Cerebellar nuclear complex (tissue), 1 donor: ENCODE measurements at places on chromosomes 5 and 9.
A peak's percentile ranks its signal among the peaks of the same experiment; 100 is the strongest.

DNA sequence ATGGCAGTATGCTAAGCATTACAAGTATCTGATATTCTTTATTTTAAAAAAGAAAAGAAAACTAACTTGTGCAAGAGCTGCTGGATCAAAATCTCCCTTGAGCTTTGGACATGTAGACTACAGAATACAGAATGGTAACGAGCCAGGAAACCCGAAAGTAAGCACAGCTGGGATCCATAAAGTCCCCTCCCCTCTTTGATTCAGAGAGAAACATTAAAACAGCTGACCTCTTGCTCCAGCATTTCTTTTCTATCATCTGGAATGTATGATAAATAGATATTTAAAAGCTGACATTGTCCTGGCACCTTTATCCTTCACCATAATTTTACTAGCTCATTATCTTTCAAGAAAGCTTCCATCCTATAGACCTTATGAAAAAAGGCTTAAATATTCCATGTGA is 28.2 kb upstream of the LPAR1 start:
- no peak for DNase-seq

GRCh38 chr5:135738564-135738875 is 95.9 kb upstream of the SLC25A48 start:
- DNase-seq, result no peak

- no peak for DNase-seq
Measured at GRCh38 chr9:137480686-137481683, 21.9 kb upstream of the NSMF start.

- DNase-seq, result no peak
Measured at GRCh38 chr9:120326049-120326693, 253.8 kb downstream of the CDK5RAP2 start.

DNA sequence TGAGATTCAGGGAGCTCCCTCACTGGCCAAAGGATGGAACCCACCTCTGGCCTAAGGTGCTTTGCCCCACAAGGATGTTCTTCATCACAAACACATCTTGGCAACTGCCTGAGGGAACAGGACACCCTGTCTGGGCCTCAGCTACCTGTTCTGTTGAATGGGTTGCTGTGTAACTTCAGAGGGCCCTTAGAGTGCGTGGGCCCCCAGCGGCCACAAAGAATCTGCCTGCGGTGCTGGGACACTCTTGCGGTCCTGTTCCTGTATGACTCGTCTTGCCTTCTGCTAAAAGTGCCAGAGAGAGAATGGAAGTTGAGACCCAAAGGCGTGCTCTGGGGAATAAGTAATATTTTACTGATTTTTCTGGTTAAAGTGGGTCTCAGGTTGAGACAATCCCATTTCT is 14.1 kb upstream of the RPL26L1 start:
- DNase-seq, result no peak

DNA sequence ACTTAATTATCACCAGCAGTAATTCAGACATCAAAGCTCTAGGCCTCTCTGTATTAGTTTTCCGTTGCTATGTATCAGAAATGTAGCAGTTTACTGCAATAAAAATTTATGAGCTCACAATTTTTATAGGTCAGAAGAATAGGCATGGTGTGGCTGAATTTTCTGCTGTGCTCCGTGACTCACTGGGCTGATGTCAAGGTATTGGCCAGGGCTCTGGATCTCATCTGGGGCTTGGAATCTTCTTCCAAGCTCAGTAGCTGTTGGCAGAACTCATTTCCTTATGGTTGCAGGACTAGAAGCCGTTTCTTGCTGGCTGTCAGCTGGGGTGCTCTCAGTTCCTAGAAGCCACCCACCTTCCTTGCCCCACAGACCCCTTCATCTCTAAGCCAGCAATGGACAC is 66.3 kb downstream of the PSAT1 start:
- no peak for DNase-seq

GRCh38 chr9:99075246-99075912 is 29.5 kb upstream of the TGFBR1 start:
- no peak for DNase-seq

DNA sequence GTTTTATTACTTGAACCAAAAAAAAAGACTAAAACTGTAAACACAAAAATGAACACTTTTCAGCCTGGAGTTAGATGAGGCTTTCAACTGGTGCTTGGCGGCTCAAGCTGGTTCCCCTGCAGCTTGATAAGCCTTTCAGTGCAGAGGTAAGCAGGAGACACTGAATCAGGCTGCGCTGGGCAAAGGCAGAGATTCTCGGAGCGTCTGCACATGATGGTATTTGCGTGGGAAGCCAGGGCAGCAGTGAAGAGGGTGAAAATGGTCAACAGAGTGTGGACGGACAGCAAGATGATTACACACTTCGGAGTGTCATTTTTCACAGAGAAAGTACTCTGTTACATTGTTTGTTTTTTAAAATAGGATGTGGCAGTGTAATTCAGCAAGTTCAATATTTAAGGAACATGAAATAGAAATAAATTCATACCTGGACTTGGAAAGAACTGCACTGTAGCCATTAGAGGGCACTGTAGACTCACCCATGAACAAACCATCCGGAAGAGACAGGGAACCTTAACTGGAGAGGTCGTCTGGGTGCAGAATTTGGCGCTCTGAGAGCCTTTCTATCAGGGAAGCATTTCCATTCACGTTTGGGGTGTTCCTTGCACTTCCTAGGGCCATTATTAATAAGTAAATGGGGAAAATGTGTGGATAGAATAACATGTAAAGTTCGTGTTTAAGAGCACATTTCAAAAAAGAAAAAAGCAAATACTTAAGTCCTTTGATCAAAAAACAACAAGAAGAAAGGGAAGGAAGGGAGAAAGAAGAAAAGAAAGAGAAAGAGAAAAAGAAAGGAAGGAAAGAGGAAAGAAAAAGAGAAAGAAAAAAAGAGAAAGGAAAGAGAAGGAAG is 69.8 kb downstream of the ICE1 start:
- no peak for DNase-seq

- no peak for DNase-seq
Measured at GRCh38 chr5:172502410-172502809, 48.1 kb upstream of the SH3PXD2B start.

DNA sequence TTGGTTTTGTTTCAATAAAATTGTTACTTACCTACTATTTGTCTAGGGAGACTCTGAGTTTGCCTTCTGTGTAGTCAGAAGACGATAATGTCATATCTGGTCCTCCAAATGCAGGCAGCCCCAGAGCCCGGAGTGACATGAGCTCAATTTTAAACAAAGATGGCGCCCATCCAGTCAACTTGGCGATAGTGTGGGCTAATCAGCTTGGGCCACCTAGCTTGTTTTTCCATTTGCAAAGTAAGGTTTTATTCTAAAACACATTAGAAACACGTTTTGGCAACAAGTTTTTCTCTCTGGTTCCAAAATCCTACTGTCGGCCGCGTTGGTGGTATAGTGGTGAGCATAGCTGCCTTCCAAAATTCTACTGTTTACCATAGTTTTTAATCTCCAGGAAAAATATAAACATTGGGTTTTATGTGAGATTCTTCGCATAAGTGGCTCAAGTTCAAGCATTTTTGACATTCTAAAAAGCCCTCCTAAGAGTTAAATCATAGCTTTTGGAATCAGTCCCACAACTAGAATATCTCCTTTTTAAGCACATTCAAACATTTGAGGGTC is 13.2 kb downstream of the TSC1 start:
- no peak for DNase-seq

DNA sequence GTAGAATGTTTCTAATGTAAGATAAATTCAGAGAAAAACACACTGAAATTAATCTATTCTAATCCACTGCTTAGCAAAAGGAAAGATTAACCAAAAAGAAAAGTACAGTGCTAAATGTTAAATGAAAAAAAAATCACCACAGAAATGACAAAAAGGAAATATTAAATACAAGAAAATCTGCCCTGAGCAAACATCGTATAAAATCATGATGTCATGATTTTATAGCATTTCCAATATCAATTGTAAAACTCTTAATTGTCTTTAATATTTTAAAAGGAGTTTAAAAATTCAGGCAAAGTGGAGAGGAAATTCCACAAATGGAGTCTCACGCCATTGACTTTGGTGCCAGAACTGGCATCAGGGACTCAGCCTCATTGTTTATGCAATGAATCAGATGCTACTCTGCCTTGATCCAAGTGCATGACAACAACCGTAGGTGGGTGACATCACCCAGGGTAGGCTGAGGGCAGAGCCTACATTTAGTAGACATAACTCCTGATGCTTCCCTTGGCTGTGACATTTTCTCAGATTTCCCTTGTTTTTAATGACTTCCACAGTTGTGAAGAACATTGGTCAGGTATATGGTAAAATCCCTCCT is 696.8 kb downstream of the SEMA5A start:
- no peak for DNase-seq

- DNase-seq, result no peak
Measured at GRCh38 chr5:16510098-16510497, 44.5 kb upstream of the ZNF622 start.

DNA sequence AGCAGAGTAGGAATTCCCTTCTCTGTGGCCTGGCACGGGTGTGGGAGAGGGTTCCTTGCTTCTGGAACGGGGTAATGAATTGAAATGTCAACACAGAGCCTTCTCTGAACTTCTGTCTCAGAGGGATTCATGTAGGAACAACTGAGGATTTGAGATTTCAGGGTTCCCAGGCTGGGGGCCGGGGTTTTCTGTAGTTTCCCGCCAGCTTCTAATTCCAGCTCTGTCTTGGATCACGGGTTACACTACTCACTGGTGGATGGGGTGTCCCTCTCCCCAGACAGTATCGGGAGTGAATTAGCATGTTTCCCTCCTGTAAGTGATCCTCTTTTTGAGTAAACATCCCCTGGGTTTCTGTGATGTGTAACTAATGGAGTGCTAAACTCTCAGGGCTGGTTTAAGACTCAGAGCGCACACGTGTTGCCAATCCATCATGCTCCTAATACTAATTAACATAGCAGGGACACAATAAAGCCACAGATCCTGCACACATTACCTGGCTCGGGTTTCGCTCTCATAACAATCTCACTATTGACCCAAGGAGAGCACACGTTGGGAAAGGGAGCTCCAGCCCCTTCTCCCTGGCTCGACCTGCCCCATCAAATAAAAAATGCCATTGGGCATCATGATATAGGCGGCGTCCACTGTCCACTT is 18.1 kb upstream of the DMRT2 start:
- no peak for DNase-seq

DNA sequence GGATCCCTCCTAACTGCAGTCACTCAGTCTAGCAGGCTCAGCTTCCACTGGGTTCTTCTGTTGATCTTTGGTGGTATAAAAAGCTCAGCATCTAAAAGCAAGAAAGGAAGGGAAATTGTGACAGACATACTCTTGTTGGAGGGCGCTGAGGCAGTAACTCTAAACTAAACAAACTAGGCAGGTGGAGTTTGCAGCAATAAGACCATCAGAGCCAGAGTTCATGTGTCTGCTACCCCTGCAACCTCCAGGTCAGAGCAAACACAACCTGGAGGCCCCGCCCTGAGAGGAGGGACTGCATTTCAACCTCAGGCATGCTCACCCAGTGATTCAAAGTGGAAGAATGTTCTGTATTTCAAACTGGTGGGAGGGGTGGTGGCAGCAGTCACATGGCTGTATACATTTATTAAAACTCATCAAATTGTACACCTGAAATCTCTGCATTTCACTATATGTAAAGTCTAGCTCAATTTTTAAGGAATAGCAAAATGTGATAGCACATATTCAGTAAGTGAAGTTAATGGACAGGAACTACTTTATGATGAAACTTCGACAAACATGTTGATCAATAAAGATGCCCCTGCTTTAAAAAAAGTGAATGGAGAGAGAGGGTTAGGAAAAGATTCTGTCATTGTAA is 7.1 kb downstream of the ACTL7A start:
- peak; percentile 0 for DNase-seq

- DNase-seq, result no peak
Measured at GRCh38 chr9:136204838-136205706, at the start of gene LHX3. Gene LHX3, minus strand, starts transcription at chr9:136205128. Its CDS starts 116 bp downstream, at chr9:136205012.

- DNase-seq, result no peak
Measured at GRCh38 chr5:100855937-100856430, 47.1 kb downstream of the ST8SIA4 start.

DNA sequence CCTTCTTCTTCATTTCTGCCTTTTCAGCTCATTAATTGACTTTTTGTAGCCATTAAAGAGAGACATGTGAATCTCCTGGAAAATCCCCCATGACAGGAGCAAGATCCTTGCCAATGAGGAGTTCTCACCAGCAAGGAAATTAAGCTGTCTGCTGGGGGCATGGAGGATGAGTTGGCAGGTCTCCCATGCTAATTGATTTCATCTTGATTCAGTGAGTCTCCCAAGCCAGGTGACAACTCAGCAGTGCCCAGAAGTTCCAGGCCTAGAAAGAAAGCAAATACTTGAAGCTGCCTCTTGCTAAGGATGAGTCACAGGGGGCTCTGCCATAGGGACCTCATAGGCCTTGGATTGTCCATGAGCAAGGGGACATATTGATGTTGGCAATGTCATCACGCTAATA is 30.0 kb upstream of the ADRA1B start:
- no peak for DNase-seq

DNA sequence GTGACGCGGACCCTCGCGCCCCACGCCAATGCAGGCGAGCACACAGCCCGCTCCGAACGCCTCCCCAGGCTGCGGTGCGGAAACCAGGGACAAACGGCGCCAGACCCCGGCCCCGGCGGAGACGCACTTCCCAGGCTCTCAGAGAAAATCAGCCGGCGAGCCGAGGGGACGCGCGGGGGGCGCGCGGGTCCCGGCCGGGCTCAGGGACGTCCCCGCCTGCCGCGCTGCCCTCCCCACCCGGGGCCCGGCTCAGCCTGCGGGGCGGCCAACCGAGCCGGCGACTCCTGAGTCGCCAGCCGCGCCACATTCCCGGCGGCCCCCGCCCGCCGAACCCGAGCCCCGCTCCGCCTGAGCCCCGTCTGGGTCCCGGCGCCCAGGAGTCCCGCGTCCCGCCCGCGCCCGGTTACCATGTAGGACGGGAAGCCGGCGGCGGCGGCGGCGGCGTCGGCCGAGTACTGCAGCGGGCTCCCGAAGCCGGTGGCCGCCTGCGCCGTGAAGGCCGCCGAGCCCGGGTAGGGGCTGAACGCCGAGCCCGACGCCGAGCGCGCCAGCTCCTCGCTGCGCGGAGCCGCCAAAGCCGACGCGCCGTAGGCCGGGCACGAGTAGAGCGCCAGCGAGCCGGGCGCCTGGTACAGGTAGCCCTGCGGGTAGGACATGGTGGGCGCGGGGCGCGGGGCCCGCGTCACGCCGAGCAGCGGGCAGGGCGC is 566 bp downstream of the IRX2 start:
- DNase-seq, result no peak

GRCh38 chr9:1216532-1216931 is 166.4 kb downstream of the DMRT2 start:
- no peak for DNase-seq

GRCh38 chr9:16069671-16070454 is 517.0 kb downstream of the CCDC171 start:
- no peak for DNase-seq

DNA sequence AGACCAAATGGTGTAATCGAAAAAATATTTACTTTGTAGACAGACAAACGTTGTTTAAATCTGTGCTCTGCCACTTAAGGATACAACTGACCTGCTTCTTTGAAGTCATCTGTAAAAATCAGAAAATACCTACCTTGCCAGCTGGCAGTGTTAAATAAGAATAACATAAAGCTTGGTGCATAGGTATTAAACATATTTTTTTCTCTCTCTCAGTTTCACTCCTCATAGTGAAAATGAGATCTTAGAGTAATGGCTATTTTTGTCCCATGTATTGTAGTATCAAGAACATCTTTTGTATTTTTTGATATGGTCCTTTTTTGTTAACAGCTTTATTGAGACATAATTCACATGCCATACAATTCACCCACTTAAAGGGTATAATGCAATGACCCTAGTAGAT is 17.9 kb upstream of the RANBP17 start:
- no peak for DNase-seq
